ENCODE measurements at places on chromosomes 5 and 9. TPM values are rescaled to one million over a fixed set of nuclear protein-coding genes. Genes with fewer than 3 reads are reported as not detected.

DNA sequence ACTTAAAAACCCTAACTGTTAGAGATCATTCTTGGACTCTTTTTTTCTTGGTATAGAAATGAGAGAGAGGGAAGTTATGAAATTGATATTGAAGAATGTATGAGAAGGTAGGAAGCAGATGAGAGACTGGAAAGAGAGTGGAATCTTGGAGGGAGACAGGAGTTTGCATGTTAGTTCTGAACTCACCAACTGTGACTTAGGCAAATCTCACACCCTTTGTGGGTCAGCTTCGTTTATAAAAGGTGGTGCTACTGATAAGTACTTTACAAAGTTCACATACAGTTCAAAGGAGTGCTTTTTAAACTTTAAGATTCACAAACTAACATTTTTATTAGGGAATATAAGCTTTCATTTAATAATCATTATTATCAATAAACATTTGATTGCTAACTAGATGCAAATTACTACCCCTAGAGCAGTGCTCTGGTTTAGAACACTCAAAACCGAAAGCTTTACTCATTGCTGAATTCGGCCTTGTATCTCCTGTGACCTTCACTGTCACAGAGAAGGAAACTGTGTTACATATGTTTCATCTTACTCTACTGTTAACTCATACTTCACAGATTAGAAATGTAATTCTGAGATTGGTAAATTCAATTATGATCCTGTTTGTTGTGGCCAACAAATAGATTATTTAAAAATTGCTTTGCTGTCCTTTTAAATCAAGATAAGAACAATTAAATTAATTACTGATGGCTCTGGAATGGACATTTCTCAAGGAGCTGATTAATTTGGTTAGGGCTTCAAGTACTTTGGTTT is 143.2 kb downstream of the RMI1 start:
- no peak overlapping the region for H3K27ac ChIP-seq
- H3K4me1 ChIP-seq, result no peaks in the 10 kb centered on the region
- no peaks in the 10 kb centered on the region for H3K27me3 ChIP-seq
- H3K4me3 ChIP-seq, result no peak overlapping the region
- peak; percentile 54 for DNase-seq

GRCh38 chr9:38180656-38181055 is 111.6 kb upstream of the SHB start:
- DNase-seq, result no peak
- H3K27me3 ChIP-seq, result peaks cover 2% of the 10 kb centered on the region
- H3K36me3 ChIP-seq, result no peaks in the 10 kb centered on the region
- no peaks in the 10 kb centered on the region for H3K4me1 ChIP-seq

DNA sequence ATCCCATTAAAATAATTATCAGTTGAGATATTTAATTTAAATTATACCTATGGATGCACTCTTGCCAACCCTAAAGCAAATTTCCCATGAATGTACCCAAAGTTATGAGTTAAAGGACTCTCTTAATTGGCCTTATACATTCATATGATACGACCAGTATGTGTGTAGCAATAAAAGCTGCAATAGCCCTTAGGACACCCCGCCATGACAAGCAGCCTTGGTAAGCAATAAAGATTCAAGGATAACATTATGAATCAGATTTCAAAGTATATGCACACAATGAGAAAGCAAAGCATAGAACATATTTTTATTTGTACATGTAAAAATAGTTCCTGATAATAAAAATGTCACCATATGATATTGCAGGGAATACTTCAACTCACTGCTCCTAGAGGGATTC is 1699.3 kb upstream of the CDH9 start:
- no peaks in the 10 kb centered on the region for H3K36me3 ChIP-seq
- H3K27me3 ChIP-seq, result no peaks in the 10 kb centered on the region
- no peak overlapping the region for H3K4me3 ChIP-seq
- no peak for DNase-seq
- H3K27ac ChIP-seq, result no peak overlapping the region

GRCh38 chr5:58405175-58405574 is 54.7 kb downstream of the PLK2 start:
- H3K4me3 ChIP-seq, result no peak overlapping the region
- no peaks in the 10 kb centered on the region for H3K27me3 ChIP-seq
- H3K36me3 ChIP-seq, result no peaks in the 10 kb centered on the region
- no peaks in the 10 kb centered on the region for H3K4me1 ChIP-seq
- no peak overlapping the region for H3K27ac ChIP-seq

ZBTB5 gene
- polyA plus RNA-seq, result 15.8 TPM

GRCh38 chr5:115267617-115268016 is 4.9 kb upstream of the PGGT1B start:
- H3K27me3 ChIP-seq, result no peaks in the 10 kb centered on the region
- no peaks in the 10 kb centered on the region for H3K36me3 ChIP-seq
- H3K4me3 ChIP-seq, result no peak overlapping the region
- no peaks in the 10 kb centered on the region for H3K4me1 ChIP-seq
- H3K27ac ChIP-seq, result no peak overlapping the region
- DNase-seq, result no peak

- H3K36me3 ChIP-seq, result no peaks in the 10 kb centered on the region
- no peak overlapping the region for H3K27ac ChIP-seq
- no peak for DNase-seq
Measured at GRCh38 chr5:69129413-69129812, 35.6 kb downstream of the SLC30A5 start.

FCN2 gene
- not detected for polyA plus RNA-seq

GRCh38 chr9:4741365-4742089 is 525 bp upstream of the AK3 start:
- no peaks in the 10 kb centered on the region for H3K27me3 ChIP-seq
- DNase-seq, result peak; percentile 63
- H3K4me3 ChIP-seq, result peak overlapping the region; percentile 79
- H3K36me3 ChIP-seq, result no peaks in the 10 kb centered on the region
- peak overlapping the region; percentile 99 for H3K27ac ChIP-seq
- peaks cover 2% of the 10 kb centered on the region for H3K4me1 ChIP-seq

DNA sequence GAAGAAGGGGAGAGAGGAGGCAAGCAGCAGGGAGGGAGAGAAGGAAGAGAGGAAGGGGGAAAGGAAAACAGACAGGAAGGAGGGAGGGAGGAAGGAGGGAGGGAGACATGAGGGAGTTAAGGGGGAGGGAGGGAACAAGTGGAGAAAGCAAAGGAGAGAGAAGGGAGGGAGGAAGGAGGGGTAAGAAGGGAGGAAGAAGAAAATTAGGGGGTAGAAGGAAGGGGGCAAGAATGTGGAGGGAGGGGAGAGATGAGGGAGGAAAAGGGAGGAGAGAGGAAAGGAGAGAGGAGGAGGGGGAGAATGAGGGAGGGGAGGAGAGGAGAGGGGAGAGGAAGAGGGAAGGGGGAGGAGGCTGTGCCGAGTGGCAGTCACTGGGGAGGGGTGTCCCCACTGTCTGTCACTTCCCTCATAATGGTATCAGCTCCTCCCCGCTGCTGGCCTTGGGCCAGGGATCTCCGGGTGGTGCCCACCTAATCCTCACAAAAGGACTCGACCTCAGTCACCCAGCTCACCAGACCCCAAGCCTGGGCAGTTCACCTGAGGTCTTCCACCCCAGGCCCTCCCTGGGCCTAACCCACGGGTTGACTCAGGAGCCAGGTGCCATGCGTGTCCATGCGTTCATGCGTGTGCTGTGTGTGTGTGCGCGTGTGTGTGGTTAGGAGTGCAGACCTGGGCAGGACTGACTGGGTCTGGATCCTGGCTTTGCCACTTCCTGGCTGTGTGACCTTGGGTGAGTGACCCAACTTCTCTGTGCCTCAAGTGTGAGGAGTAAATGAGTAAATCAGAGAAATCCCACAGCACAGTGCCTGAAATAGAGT is 18.1 kb downstream of the C9orf50 start:
- H3K27me3 ChIP-seq, result no peaks in the 10 kb centered on the region
- no peak overlapping the region for H3K4me3 ChIP-seq
- DNase-seq, result no peak
- H3K36me3 ChIP-seq, result no peaks in the 10 kb centered on the region
- no peak overlapping the region for H3K27ac ChIP-seq
- peaks cover 3% of the 10 kb centered on the region for H3K4me1 ChIP-seq

GRCh38 chr5:103428411-103428871 is 134.1 kb downstream of the NUDT12 start:
- H3K27ac ChIP-seq, result no peak overlapping the region
- no peak for DNase-seq
- H3K27me3 ChIP-seq, result no peaks in the 10 kb centered on the region
- no peaks in the 10 kb centered on the region for H3K4me1 ChIP-seq
- H3K4me3 ChIP-seq, result no peak overlapping the region

FBXL7 gene
- 0.22 TPM for polyA plus RNA-seq

DNA sequence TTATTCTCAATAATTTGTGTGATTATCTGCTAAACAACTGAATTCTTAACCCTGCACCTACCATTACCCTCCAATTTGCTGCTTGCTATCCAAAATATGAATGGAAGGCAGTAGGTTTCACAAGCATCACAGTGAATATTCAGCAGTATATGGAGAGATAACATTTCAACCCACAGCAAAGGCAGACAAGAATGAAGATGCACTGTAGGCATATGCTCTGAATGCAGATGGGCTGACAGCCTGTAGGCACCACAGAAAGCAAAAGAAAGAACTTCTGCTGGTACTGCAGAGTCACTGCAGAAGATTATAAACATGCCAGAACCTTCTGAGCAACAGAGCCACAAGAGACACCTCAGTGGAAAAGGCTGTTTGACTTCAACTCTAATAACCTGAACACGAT is 63.6 kb upstream of the SLC12A2 start:
- H3K27me3 ChIP-seq, result no peaks in the 10 kb centered on the region
- DNase-seq, result no peak
- no peaks in the 10 kb centered on the region for H3K4me1 ChIP-seq
- H3K4me3 ChIP-seq, result no peak overlapping the region
- no peaks in the 10 kb centered on the region for H3K36me3 ChIP-seq
- H3K27ac ChIP-seq, result no peak overlapping the region

DNA sequence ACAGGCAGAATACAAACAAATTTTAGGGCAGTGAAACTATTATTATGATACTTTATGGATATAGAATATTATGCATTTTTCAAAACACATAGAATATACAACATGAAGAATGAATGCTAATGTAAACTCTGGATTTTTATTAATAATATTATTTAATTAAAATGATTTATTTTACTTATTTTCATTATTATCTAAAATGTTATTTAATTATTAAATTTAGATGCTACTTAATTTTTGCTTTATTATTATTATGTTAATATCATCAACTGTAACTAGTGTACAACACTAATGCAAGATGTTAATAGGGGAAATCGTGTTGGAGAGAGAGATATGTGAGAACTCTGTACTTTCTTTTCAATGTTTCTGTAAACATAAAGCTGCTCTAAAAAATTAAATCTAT is 39.3 kb upstream of the TENT4A start:
- peaks cover 4% of the 10 kb centered on the region for H3K36me3 ChIP-seq
- H3K4me1 ChIP-seq, result no peaks in the 10 kb centered on the region

DNA sequence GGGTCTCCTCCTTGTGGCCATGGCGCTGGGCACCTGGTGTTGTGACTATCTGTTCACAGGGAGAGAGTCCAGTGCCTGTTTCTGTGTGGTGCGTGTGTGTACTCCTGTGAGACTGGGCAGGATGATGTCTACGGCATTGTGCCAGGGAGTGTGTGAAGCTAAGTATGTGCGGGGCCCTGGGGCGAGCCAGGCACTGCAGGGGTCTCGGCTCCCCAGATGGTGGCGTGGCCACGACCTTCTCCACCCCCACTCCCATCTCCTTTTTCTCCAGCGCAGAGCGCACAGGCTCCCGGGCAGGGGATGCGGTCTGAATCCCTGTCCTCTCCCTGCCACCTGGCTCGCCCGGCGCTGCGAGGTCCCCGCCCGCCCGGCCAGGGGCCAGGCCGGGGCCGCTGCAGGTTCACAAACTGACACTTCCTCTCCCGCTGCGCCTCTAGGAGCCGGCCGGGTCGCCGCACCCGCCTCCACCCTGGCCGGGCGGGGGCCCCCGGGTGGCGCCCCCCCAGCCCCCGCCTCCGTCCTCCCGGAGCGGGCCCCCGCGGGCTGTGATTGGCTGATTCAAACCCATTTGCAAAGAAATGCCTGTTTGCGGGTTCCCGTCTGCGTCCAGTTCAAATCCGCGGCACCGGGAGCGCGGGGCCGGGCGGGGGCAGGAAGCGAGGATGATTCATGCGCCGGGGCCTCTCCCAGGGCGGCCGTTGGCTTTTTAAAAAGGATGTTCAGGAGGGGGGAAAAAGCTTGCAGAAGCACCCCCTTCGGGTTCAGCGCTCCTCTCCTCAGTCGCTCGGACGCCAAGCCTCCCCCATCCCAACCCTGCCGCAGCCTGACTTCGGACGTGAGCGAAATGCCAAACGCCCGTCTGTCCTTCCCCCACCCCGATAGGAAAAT is 790 bp downstream of the PHF19 start:
- H3K27ac ChIP-seq, result peak overlapping the region; percentile 78
- peak; percentile 77 for DNase-seq
- H3K36me3 ChIP-seq, result no peaks in the 10 kb centered on the region
- H3K4me1 ChIP-seq, result peaks cover 54% of the 10 kb centered on the region
- no peaks in the 10 kb centered on the region for H3K27me3 ChIP-seq

ABO gene
- 19.7 TPM for polyA plus RNA-seq

DNA sequence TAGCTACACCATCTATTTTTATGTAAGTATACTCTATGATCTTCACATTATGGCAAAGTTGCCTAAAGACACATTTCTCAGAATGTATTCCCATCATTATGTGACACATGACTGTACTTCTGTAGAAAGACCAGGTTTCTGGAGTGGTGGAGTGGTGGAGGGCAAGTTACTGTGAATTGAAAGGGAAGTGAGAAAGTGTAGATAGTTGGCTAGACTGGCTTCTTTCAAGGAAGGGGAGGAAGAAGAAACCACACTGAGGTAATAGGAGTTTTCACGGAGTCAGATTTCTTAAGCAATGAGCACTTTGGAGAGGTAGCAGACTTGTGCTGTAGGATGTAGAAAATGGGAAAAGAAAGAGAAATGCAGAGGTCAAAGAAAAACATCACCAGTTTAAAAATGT is 50.9 kb upstream of the EQTN start:
- H3K27ac ChIP-seq, result no peak overlapping the region
- peaks cover 11% of the 10 kb centered on the region for H3K4me1 ChIP-seq
- H3K4me3 ChIP-seq, result no peak overlapping the region
- no peaks in the 10 kb centered on the region for H3K27me3 ChIP-seq

DNA sequence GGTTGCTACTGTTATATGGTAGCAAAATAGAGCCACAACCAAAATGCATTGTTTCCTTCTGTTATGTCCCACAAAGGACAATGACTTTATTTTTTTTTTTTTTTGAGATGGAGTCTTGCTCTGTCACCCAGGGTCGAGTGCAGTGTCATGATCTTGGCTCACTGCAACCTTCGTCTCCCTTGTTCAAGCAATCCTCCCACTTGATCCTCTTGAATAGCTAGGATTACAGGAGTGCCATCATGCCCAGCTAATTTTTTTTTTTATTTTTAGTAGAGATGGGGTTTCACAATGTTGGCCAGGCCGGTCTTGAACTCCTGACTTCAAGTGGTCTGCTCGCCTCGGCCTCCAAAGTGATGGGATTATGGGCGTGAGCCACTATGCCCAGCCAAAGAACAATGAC is 527.7 kb upstream of the SGCD start:
- no peak overlapping the region for H3K4me3 ChIP-seq
- no peaks in the 10 kb centered on the region for H3K36me3 ChIP-seq
- no peak overlapping the region for H3K27ac ChIP-seq
- no peaks in the 10 kb centered on the region for H3K4me1 ChIP-seq
